CD4-positive, alpha-beta T cell treated with Interleukin-2 at 100 ng/mL for 4 hours (primary cell): ENCODE measurements at places on chromosomes 16 and 17.

GRCh38 chr17:81716674-81716996 lies 4.6 kb downstream of the SLC25A10 start:
- no peak for DNase-seq

DNA sequence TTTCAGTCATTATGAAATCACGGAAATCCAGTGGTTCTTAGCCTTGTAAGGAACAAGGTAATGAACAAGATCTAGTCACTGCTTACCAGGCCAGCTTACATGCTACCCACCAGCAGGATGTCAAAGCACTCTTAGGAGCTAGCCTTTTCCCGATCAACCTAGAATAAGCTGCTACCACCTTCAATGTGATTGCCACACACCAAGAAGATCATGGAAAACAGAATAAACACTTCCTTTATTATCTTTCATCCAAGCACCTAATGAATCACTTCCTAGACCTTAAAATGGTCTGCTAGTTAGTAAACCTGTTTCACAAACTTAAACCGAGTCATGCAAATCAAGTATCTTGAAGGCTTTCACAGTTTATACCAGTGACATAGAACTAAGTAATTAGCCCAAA lies 5.0 kb downstream of the BBS2 start:
- DNase-seq: no peak

- DNase-seq: no peak
Observed at GRCh38 chr16:8795091-8795490, 2.3 kb downstream of the TMEM186 start.

DNA sequence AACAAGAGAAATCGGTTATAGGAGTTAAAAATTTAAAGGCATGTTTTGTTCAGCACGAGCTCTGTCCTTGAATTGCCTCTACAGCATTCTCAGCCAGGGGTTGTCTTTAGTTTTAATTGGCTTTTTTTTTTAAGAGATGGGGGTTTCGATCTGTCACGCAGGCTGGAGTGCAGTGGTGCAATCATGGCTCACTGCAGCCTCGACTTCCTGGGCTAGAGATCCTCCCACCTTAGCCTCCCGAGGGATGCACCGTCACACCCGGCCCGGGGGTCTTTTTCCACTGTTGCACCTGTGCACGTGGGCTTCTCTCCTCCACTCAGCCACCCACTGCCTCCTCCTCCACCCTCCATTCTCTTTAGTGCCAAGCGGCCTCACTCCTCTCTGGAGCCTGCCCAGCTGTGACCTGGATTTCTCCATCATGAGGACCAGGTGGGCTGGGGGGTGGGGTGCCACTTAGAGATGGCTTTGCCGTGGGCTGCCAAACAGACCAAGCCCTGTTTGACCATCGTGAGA lies 106.8 kb upstream of the SEC14L1 start:
- DNase-seq: no peak

GRCh38 chr16:81128726-81129524 lies 32.7 kb upstream of the GCSH start:
- DNase-seq: no peak

GRCh38 chr16:53576210-53576609 lies 73.2 kb upstream of the AKTIP start:
- no peak for DNase-seq

GRCh38 chr16:11372073-11372828 lies 27.0 kb downstream of the RMI2 start:
- DNase-seq: no peak

DNA sequence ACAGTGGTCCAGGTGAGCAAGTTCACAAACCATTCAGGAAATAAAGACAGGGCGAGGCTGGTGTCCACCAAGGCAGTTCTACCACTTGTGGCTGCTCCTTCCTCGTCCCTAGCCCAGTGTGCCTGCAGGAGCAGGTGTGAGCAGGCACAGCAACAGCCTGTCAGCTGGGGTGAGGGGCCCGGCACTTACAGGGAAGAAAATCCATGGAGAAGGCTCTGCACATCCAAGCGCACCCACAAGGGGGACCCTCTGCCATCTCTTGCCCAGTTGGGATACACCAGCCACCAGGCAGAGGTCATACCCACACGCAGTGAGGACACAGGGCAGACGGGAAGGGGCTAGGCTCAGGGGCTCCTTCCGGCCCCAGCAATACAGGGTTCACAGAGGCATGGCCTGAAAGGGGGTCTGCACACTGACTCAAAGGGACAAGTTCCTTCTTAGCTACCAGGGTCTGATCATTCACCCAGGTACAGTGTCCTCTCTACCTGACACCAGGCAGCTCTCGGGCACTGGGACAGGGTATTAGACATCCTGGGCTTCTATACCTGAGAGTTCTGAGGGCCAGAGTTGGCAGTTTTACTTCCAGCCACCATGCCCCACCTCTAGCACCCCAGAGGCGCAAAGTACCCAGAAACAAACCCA lies 27.0 kb downstream of the CDIP1 start:
- no peak for DNase-seq

GRCh38 chr17:59292174-59292523 lies 39.3 kb upstream of the YPEL2 start:
- DNase-seq: no peak

- DNase-seq: no peak
Observed at GRCh38 chr17:15946611-15947120, 1.7 kb downstream of the ADORA2B start.

DNA sequence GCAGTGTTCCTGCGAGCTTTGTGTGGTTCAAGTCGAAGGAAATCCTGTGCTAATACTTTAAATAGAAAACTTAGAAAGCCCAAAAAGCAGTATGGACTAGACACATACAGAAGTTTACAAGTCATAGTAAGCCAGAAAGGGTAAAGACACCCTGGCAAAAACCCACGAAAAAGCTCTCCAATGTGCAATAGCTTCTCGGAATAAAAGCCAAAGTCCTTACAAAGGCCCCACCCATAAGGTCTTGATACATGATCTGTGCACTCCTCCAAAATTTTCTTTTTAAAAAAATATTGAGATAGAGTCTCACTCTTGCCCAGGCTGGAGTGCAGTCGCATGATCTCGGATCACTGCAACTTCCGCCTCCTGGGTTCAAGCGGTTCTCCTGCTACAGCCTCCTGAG lies 10.3 kb downstream of the C16orf86 start:
- no peak for DNase-seq

DNA sequence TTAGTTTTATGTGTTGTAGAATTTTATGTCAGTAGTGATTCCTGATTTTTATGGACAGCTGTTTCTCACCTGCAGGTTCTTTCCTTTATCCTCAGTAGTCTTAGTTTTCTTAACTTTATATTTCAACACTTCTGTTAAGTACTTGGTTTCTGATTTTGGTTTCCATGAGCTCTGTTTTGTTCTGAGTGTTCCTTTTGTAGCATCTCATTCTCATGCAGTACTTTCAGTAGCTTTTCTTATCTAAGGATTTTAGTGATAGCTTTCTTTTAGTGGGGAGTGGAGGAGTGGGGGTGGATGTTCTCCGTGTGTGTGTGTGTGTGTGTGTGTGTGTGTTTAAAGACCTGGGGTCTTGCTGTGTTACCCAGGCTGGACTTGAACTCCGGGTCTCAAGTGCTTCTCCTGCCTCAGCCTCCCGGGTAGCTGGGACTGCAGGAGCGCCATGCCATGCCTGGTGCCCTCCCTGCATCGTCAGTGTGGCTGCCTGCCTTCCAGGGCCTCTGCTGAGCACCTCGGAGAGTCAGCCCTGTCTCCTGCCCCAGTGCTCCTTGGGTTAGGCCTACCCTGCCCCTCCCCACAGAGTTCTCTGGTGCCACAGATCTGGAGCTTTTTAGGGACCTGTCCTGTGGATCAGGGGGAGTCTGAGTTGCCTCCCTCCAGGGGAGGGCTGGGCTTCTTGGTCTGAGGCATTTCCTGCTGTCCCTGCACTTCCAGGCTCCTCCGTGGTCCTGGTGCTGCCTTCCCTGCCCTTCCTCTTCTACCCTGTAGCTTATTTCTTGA lies 4.3 kb upstream of the ZNF750 start:
- no peak for DNase-seq

GRCh38 chr17:35254107-35254773 lies 11.4 kb downstream of the SLFN5 start:
- DNase-seq: no peak

GRCh38 chr17:41548844-41549595 lies 20.9 kb upstream of the KRT19 start:
- peak; percentile 84 for DNase-seq

DNA sequence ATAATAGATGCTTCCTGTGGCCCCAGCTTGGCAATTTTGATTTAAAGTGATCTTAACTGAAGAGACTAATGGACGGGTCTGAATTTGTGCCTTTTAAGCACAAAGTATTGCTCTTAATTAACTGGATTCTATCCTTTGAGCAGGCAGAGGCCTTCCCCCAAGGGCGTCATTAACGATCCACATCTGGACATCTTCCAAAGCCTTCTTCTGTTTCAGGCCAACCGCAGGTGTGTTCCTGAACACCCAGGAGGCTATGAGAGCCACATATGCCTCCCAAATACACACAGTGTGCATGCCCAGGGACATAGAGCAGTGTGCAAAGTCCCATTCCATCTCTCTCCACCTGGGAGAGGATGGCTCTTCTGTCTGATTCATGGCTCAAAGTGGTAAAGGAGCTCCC lies 42.3 kb downstream of the MAPT start:
- DNase-seq: no peak

GRCh38 chr16:88064011-88064888 lies 113.0 kb downstream of the BANP start:
- DNase-seq: no peak

- DNase-seq: no peak
Observed at GRCh38 chr16:58842746-58843145, 108.6 kb upstream of the GOT2 start.

- DNase-seq: no peak
Observed at GRCh38 chr17:28610376-28610775, 3.6 kb downstream of the RSKR start.

DNA sequence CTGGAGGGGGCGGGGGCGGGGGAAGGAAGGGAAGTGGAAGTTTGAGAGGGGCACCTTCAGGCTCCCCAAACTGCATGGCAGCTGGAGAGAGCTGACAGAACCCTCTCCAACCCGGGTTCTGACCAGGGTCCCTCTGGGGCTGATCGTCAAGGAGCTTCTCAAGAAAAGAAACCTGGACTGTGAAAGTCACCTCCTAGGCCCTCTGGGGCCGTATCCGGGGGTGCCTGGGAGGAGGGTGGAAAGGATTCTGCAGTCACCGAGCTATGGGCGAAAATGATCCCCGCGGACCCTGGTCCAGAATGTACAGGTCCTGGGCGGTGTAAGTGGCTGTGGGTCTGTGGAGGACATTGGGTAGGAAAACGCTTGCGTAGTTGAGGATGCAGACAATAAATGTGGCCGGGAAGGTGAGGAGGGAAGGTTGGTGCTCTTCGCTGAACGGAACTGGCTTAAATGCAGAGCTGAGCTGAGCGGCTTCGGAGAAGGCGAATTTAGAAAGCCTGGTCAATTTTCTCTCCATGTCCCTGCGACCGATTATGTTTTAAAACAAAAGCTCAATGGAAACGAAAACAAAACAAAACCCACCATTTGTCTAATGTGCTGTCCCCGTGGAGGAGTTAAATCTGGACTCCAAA lies 3.6 kb upstream of the LHX1 start:
- DNase-seq: no peak

DNA sequence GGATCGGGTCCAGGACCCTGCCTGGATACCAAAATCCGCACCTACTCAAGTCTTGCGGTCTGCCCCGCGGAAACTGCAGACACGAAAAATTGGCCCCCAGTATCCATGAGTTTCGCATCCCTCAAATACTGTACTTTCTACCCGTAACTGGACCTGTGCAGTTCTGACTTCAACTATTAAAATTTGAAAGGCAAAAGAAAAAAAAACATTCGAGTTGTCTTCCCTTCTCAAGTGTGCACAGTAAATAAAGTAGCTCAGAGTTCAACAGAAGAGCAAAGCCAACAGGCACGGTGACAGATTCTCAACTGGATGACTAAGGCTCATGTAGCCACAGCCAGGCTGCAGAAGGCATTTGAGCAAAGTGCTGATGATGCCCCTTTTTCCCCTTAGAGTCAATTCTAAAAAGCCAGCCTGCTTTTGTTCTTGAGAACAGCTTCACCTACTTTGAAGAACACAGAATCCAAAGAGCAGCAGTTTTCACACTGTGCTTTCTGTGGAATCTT lies 32.5 kb downstream of the MARF1 start:
- DNase-seq: no peak

- no peak for DNase-seq
Observed at GRCh38 chr16:54284931-54285413, 1.6 kb downstream of the IRX3 start.

GRCh38 chr17:2082003-2082781 lies 27.3 kb downstream of the HIC1 start:
- no peak for DNase-seq

DNA sequence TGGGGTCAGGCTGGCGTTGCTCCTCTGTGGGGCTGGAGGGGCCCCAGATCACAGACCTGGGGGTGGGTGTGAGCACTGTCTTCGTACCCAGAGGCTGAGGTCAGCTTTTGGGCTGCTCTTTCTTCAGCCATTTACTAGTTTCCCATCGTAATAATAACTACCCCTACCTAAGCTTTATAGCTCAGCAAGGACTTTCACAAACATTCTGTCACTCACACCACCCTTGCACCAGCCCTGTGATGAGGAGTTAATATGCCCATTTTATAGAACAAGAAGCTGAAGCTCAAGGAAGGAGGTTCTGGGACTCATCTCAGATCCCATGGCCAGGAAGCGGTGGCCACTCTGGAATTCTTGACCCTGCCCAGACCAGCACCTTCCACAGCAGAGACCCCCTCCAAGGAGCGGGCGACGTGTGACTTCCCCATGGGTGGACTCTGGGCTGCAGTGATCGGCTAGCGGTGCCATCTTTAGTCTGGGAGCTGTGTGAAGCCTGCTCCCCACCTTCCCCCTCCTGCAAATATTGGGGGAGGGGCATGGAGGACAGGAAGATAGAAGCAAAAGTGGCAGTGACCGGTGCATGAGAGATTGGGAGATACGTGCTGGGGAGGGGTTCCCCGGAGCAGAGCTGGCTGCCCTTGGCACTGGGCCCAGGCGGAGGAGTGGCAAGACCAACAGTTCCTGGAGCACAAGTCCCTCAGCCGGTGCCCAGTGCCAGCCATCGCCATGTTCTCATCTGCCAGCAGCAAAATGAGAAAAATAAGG lies 81.8 kb upstream of the TOB1 start:
- no peak for DNase-seq

DNA sequence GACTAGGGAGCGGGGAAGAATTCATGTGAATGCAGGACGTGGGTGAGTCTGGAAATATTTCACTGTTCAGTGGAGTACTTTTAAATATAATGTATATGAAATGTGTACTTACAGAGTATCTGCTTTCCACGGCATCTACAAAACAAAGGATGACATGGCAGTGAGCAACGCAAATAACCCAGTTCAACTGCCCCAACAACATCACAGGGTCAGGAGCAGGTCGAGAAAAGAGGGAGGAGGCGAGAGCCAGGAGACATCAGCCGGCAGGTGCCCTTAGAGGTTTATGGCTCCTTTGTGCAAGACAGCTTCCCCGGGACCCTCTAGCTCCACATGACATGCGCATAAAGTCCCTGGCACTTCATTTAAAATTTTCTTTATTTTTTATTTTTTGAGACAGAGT lies 61.1 kb downstream of the PECAM1 start:
- DNase-seq: no peak

- no peak for DNase-seq
Observed at GRCh38 chr17:44788139-44788538, 29.4 kb downstream of the ADAM11 start.
